Adipocyte (in vitro differentiated cells): ENCODE measurements at places on chromosomes 11 and 22.
A peak's percentile ranks its signal among the peaks of the same experiment; 100 is the strongest.

GRCh38 chr11:69172674-69173073, 16.9 kb downstream of the SMIM38 start:
- no peak for DNase-seq

- DNase-seq: peak; percentile 53
These were observed 7.2 kb downstream of the DDX10 start for GRCh38 chr11:108672113-108672512.

GRCh38 chr11:13384908-13385640, 77.9 kb downstream of the BTBD10 start:
- peak; percentile 73 for DNase-seq

GRCh38 chr11:119023741-119024140, 5.2 kb downstream of the TRAPPC4 start:
- DNase-seq: no peak

DNA sequence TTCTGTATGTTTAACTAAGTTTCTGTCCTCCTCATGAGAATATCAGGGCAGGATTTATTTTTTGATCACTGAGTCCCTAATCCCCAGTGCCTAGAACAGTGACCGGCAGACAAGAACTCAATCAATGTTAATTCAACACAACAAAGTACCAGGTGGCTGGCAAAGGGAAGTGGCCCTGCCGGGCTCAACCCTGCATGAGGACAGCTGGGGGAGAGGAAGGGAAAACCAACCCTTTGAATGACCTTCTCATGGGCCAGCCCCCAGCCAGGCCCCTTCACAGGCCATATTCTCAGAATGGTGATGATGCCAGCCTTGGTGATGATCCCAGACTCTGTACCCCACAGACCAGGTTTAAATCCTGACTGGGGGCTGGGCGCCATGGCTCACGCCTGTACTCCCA, 1.4 kb upstream of the MFNG start:
- no peak for DNase-seq

DNA sequence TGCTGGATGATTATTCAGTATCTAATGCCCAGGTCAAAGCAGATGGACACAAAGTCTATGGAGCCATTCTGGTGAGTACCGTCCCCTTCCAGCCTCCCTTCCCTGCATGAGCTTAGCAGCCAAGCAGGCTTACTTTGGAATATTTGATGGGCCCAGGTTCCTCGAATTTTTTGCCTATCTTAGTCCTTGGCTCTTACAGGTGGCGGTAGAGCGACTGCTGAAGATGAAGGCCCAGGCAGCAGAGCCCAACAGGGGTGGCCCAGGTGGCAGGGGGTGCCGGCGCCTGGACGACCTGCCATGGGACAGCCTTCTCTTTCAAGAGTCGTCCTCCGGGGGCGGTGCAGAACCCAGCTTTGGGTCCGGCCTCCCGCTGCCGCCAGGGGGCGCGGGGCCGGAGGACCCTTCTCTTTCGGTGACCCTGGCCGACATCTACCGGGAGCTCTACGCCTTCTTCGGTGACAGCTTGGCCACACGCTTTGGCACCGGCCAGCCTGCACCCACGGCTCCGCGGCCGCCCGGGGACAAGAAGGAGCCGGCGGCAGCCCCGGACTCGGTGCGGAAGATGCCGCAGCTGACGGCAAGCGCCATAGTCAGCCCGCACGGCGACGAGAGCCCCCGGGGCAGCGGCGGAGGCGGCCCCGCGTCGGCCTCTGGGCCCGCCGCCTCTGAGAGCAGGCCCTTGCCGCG, 741 bp upstream of the TMEM179B start:
- peak; percentile 97 for DNase-seq

GRCh38 chr11:46116007-46116711, 5.1 kb downstream of the PHF21A start:
- no peak for DNase-seq

GRCh38 chr11:128939591-128939990, 3.1 kb downstream of the TP53AIP1 start:
- DNase-seq: no peak

- no peak for DNase-seq
These were observed 337.0 kb downstream of the INSC start for GRCh38 chr11:15451713-15452112.

- no peak for DNase-seq
These were observed 33.0 kb upstream of the RIC3 start for GRCh38 chr11:8201644-8202365.

DNA sequence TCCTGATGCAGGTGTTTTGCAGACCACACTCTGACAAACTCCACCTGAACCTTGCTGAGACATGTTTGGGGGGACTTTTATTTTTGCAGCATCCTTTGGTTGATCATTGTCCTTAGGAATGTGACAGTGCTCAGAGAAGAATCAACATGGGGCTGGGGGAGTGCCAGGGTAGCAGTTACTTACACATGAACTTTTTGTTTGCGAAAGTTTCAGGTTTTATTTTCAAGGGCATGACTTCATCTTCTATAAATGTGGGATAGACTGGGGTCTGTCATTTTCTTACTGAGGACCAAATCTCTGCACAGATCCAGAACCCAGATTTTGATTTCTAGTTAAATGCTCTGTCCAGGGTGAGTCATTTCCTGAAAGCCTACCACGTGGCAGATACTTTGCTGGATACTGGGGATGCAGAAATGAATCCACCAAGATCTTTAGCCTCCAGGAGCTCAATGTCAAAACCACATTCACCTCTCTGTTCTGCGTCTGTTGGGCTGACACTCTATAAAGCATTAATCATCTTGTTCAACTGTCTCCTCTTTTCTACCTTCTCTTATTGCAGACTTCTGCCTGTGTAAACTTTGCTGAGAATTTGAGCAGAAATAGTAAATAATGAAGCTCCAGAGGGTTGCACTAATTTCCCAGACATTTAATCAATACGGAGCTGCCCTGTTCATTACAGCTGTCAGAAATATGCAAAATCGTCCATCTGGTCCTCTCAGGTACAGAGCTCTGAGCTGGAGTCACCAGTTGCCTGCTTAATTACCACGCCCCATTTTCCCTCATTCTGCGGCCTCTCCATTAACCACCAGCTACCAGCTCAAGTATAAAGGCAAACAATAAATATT, 387.9 kb downstream of the MIAT start:
- DNase-seq: peak; percentile 27

- no peak for DNase-seq
These were observed 18.3 kb upstream of the CLMP start for GRCh38 chr11:123213307-123213771.

DNA sequence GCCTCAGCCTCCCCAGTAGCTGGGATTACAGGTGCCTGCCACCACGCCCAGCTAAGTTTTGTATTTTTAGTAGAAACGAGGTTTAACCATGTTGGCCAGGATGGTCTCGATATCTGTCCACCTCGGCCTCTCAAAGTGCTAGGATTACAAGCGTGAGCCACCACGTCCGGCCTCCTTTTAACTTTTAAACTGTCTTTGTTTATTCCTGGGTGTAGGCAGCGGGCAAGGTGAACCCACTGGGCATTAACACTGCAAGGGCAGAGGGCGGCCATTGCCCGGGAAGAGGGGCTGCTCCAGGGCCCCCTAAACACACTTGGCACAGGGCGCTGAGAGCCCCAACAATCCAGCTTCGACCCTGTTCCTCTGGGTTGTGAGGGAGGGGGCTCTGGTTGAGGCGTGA, 693.6 kb downstream of the BRD1 start:
- no peak for DNase-seq

- peak; percentile 45 for DNase-seq
These were observed 19.6 kb downstream of the NAT10 start for GRCh38 chr11:34124885-34125668.

DNA sequence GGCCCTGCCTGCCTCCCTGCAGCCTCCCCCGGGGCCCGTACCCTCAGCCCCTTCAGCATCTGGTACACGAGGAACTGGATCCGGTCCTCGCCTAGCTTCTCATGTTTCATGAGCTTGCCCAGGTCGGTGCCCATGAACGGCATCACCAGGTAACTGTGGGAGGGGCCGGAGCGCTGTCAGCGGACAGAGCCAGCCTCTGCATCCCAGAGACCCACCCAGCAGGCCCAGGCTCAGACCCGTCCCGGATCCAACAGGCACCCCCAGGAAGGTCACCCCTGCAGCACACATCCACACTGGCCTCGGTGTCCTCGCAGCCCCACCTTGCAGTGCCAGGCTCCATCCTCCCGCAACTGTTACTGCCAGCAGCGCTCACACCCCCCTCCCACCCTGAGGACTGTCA, 4.4 kb downstream of the MAPK12 start:
- no peak for DNase-seq

GRCh38 chr11:64687204-64687603, 35.8 kb downstream of the NRXN2 start:
- no peak for DNase-seq

DNA sequence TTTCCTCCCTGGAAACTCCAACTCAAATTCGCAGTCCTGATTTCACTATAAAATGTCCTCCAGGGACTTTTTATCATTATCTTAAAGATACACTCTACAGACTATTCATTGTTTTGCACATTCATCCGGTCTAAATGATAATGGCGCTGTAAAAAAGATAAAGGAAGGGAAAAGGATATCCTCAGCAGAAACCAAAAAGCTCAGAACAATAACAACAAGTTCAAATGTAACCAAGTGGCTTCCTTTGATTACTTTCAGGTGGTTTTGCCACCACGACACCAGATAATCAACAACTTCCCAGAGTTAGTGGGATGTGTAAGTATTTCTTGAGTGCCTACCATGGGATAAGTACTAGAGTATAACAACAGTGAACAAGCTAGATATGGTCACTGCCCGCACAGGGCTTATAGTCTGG, 26.3 kb downstream of the PRCP start:
- no peak for DNase-seq

GRCh38 chr22:26573026-26573662, 16.8 kb downstream of the TPST2 start:
- peak; percentile 13 for DNase-seq

GRCh38 chr22:37802310-37803194, 5.2 kb upstream of the GCAT start:
- peak; percentile 76 for DNase-seq

DNA sequence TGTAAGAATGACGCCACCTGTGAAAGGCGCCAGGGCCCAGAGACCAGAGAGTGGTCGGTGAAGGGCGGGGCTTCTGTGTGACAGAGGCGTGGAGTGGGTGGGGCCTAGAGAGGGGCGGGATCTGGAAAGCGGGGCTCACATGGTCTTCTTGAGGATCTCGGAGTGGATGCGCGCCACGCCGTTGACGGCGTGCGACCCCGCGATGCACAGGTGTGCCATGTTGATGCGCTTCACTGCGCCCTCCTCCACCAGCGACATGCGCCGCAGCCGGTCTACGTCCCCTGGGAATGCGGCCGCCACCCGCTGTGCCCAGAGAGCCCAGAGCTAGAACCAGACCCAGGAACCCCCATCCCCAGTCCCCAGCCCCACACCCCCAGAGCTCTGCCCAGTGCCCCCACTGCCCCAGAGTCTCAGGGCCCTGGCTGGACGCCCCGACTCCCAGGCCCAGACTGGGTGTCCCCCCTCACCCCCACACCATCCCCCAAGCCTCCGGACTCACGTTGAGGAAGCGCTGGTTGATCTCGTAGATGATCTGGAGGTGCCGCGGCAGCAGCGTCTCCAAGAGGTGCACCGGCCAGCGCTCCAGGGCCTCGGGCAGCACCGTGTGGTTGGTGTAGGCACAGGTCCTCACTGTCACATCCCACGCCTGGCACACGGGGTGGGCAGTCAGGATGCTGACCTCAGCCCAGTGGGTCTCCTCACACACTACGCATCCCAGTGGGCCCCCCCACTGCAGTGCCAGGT, 6.2 kb downstream of the PYGM start:
- DNase-seq: no peak

- no peak for DNase-seq
These were observed 22.2 kb downstream of the CASP5 start for GRCh38 chr11:105000797-105001196.

GRCh38 chr11:115525531-115526006, 21.4 kb upstream of the CADM1 start:
- DNase-seq: no peak

GRCh38 chr11:35426351-35426750, 7.0 kb upstream of the SLC1A2 start:
- no peak for DNase-seq

- DNase-seq: no peak
These were observed 690.3 kb downstream of the FAM181B start for GRCh38 chr11:82043316-82043715.

DNA sequence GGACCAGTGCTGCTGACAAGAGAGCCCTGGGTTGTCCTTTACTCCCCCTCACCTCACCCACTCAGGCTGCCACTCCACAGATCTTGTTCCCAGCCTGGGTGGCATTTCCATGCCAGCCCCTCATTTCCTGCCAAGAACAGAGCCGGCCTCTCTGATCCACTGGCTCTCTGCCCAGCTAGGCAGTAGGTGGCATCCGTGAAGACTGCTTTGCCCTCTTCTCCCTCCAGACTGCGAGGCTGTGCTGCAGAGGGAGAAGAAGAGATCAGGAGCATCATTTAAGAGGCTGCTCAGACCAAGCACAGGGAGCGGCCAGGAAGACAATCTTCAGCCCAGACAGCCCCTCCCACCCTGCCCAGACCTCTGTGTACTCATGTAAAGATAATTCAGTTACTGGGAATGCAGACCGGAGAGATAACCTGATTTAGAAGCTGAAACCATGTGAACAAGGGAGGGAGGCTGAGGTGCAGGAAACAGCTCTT, 126.9 kb upstream of the NCAM1 start:
- DNase-seq: no peak

DNA sequence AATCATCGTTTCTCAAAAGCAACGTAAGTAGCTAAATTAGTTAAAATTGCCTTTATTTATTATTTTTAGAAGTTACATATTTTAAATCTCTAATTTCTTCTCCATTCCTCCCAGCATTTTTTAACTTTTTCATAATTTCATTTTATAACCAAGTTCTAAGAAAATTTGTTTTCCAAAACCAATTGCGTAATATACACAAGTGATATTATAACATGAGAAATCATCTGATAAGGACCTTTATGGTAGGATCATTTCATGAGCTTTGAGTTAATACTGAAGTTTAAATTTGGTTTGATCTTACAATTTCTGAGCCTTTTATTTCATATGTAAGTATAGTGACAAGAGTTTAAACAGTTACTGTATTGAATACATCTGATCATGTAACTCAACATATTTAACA, 27.7 kb upstream of the CARD18 start:
- DNase-seq: no peak

DNA sequence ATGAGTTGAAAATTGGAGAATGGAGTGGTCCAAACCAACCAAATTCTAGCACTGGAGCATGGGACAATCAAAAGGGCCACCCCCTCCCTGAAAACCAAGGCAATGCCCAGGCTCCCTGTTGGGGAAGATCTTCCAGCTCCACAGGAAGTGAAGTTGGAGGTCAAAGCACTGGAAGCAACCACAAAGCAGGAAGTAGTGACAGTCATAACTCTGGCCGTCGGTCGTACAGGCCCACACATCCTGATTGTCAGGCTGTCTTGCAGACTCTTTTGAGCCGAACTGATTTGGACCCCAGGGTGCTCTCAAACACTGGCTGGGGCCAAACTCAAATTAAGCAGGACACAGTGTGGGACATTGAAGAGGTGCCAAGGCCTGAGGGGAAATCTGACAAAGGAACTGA, 80.5 kb upstream of the ADSL start:
- no peak for DNase-seq
